CD4-positive, CD25-positive, alpha-beta regulatory T cell (primary cell): ENCODE measurements at places on chromosomes 1 and 21. TPM values are rescaled to one million over a fixed set of nuclear protein-coding genes. Genes with fewer than 3 reads are reported as not detected.

LDLRAD2 gene
- total RNA-seq, result 0.27 TPM

UBASH3A gene
- total RNA-seq, result 56.0 TPM

MATN1 gene
- 1.9 TPM for total RNA-seq

RNU1-4 gene
- total RNA-seq, result 3,278 TPM

LCE3D gene
- not detected for total RNA-seq

PCBP3 gene
- 5.3 TPM for total RNA-seq

MINDY1 gene
- 12.9 TPM for total RNA-seq

NUDT4B gene
- total RNA-seq, result not detected

SRSF11 gene
- 332 TPM for total RNA-seq

TMEM82 gene
- total RNA-seq, result not detected

AK5 gene
- total RNA-seq, result 7.3 TPM

GBP6 gene
- 0.47 TPM for total RNA-seq
